Left lung (tissue), 14 donors: ENCODE measurements at places on chromosomes 12 and 14.

- peak; percentile 2 for DNase-seq
These were observed 820.7 kb upstream of the FBXO33 start for GRCh38 chr14:40252817-40253447.

DNA sequence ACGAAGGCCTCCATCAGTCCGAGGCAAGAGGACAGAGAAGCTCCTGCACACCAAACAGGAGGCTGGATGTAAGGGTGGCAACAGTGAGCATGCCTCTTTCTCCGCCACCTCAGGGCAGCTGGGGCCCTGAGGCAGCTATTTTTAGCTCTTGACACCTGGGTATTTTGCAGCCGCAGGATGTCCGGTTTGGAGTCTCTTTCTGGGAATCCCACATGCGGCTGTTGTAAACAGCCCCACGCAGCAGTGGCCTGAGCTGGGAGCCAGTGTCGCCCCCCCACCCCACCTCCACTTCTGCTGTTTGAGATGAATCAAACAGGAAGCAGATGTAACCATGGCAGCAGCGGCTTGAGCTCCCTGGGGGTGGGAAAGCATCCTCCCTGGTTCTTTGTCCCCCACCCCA is 11.7 kb downstream of the HDAC7 start:
- peak; percentile 82 for DNase-seq

GRCh38 chr14:54368291-54368690 is 28.5 kb upstream of the CDKN3 start:
- no peak for DNase-seq

DNA sequence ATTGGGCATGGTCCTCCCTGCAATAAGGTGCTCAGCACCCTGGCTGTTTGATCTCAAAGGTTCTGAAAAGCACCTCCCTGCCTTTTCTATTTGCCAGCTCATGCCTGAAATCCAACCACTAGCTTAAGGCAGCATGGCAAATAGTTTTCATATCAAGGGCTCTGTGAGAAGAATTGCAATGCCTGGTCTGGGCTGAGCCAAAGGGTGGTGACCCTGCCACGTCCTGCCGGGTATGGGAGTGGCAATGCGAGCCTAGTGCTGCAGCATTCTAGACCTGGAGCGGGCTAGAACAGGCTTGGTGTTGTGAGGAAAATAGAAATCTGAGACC is 2.3 kb upstream of the SCNN1A start:
- DNase-seq = no peak

GRCh38 chr12:49491823-49492222 is 47.0 kb upstream of the KCNH3 start:
- no peak for DNase-seq

DNA sequence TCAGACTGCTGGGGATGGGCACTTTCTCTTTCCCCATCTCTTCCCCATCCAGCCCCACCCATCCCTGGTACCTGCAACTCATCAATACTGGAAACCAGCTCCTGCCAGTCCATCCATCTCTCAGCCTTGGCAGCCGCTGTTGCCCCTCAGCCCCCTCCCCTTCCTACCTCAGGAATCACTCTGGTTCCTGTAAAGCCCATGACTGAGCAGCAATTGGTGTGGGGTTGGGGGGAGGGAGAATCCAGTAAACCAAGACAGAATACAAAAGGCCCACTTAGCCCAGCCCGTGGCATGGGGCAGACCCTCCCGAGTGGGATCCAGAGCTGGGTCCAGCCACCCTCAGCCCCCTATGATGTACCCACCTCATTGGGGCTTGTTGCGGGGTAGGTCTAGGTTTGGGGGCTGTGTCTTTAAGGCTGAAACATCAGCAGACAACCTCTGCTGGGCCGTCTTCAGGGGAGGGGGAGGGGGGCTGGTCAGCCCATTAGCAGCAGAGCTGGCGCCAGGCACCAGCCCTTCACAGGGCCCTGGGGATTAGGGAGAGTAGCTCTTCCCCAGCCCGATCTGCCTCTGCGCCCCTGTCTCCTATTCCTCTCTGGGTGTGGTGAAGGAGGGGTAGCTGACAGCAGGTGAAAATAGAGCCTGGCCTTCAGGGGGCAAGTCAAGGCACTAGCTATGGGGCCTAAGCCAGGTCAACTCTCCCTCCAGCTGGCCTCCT is 702 bp upstream of the PRPH start:
- no peak for DNase-seq

GRCh38 chr12:71610031-71610795 is 53.4 kb downstream of the ZFC3H1 start:
- DNase-seq = no peak

DNA sequence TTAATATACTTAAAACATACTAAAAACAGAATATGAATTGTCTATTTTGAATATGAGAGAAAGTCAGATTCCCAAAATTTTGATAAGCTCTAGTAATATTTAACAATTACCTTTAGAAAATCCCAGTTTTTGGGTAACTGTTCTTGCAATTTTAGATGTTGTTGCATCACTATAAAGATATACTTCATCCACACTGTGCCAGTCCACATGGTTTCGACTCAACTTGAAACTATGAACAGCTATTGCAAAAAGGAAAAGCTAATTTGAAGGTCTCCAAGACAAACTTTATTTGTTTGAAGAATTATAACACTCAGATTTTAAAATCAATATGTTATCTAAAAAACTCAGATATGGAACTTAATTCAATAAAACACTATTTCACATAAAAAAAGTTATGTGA is 59.9 kb downstream of the DDHD1 start:
- no peak for DNase-seq

DNA sequence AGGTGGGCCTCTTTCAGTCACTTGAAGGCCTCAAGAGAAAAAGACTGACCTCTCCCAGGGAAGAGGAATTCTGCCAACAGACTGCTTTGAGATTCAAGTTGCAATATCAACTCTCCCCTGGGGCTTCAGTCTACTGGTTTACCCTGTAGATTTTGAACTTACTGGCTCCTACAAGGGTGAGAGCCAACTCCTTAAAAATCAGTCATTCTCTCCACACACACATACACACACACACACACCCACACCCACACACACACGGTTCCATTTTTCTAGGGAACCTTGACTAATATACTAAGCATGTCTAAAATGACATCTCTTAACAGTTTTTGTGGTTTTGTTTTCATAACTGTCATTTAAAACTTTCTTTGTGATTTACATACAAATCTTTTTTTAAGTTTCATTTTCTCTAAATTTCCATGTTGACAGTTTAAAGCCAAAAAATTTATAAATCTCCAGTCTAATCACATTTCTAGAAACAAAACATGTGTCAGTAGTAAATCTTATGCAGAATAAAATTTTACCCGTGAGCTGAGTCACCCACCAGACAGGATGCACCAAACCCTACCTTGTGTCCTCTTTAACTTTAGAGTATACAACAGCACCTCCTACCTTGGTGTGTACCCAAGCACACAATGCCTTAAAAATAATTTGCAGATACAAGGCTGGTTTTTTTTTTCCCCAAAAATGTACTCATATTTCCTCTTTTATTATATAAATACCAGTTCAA is 394.6 kb downstream of the AEBP2 start:
- no peak for DNase-seq

DNA sequence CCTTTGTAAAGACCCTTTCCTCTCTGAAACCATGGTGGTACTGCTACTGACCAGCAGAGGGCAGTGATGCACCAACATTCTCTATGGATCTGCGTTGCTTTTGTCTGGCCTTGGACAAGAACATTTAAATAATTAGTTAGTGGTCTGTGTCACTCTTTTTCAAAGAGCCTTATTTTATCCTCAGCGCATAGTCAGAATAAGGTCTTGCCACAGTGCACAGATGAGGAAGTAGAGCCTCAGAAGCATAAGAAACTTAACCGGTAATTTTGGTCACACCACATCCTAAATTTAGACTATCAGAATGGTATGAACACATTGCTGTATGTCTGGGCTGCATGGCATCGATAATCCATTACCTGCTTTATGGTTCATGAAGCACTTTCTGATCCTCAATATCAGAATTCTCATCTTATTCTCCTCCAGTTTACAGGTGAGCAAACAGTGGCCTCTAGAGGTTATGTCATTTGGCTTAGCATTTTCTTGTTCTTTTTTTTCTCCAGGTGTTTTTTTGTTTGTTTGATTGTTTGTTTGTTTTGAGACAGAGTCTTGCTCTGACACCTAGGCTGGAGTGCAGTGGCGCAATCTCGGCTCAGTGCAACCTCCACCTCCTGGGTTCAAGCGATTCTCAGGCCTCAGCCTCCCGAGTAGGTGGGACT is 23.7 kb upstream of the IFT81 start:
- peak; percentile 83 for DNase-seq

- peak; percentile 13 for DNase-seq
These were observed 146.4 kb upstream of the ARID2 start for GRCh38 chr12:45582986-45583659.

GRCh38 chr12:97259098-97259497 is 203.5 kb upstream of the RMST start:
- no peak for DNase-seq

DNA sequence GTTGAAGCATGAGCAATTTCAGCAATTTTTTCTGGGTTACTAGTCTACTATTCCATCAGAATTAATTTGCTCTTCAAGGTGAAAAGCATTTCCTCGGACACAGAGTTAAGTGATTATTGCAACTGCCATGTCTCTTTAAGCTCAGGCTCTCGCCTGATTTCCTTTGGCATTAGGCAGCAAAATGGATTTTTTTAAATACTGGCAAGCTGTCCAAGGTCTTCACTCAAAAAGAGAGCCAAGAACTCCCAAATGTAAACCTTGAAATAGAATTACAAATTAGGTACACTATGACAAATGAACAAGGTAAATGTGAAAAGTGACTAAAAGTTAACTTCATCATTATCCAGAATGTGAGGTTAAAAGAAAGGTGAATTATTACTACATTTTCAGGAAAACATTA is 111.9 kb downstream of the GARIN6 start:
- DNase-seq = no peak

DNA sequence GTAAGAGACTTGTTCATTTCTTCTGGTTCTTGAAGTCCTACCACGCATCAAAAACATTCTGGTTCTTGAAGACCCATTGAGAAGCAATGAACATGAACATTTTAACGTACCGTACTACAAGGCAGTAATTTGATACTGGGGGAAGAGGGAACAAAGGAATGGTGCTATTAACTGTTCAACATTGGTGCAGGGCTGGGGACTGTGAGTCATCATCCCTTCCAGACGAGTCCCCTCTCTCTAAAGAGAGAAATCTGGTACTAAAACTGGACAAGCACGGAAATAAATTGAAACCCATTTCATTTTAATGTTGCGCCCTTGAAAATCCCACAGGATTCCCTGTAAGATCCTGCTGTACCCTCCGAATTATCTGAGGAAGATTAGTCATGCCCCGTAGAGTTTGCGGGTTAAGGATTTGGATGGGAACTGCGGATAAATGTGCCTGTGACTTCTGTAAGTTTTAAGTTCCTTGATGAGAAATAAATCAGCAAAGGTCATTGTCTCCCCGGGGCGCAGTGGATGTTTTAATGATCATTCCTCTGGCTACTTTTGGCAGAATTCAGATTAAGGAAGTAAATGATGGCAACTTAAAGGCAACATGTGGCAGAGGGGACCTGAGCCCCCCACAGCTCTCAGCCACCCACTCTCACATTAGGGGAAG is 78.6 kb downstream of the KCNK13 start:
- no peak for DNase-seq

GRCh38 chr14:81716953-81717352 is 183.3 kb upstream of the SEL1L start:
- no peak for DNase-seq

DNA sequence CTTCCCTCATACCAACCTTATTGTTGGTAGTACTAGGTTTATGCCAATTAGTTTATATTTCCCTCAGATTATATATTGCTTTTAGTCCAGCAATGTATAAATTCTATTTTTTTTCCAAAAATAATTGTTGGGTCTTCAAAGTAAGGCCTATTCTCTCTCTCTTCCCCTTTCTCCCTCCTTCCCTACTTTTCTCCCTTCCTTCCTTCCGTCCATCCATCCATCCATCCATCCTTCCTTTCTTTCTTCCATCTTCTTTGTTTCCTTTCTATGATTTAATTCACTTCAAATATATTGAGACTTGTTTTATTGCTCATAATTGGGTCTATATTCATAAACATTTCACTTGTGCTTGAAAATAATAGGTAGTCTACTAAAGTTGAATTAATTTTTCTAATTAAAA is 1259.2 kb downstream of the FSCB start:
- no peak for DNase-seq

DNA sequence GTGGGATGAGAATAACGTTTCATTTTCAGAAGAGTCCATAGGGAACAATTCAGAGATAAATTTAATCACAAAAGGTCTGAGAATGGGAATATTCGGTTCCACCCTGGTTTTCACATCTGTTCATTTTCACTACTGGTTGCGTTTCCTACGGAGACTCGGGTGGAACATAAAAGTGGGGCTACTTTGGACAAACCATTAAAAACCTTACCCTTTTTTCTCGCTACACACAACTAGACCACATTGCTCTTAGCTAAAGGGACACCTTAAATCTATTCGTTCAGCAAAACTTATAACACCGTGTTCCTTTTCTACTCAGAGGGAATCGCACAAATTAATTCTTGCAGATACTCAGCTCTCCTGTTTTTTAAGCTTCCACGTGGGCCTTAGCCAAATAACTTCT is 1.0 kb upstream of the SUDS3 start:
- no peak for DNase-seq

DNA sequence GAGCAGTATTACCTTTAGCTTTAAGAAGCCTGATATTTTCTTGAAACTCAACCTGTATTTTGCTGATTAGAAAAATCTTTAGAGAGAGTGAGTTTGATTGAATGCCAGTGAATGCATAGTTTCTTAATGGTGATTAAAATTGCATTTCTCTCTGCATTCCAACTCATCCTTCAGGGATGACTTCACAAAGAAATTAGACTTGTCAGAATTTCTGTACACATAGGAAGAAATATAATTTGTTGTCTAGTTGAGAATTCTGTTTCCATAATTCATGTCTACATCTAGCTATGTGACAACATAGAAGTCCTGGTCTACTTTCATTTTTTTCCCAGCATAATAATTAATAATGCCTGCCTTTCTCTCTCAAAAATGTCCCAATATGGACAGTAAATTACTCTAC is 136.6 kb downstream of the OTOGL start:
- DNase-seq = no peak

- DNase-seq = no peak
These were observed 64.3 kb downstream of the ZFP36L1 start for GRCh38 chr14:68728342-68729106.
